ENCODE measurements at places on chromosomes 13 and 19. TPM values are rescaled to one million over a fixed set of nuclear protein-coding genes. Genes with fewer than 3 reads are reported as not detected.

The LRP3 gene
- not detected for total RNA-seq

The NALCN gene
- not detected for total RNA-seq

The PEX11G gene
- not detected for total RNA-seq

The NLRP9 gene
- total RNA-seq: not detected

The RASAL3 gene
- total RNA-seq: 52.0 TPM

The NEK5 gene
- total RNA-seq: not detected

The ZNF112 gene
- total RNA-seq: not detected

The DIRAS1 gene
- not detected for total RNA-seq

- DNase-seq: no peak
Observed at GRCh38 chr13:95434111-95434510, 118.4 kb upstream of the CLDN10 start.

- peak; percentile 31 for DNase-seq
Observed at GRCh38 chr19:27974082-27974513, 1238.9 kb downstream of the UQCRFS1 start.

GRCh38 chr13:31069808-31070534 is 91.7 kb downstream of the HSPH1 start:
- DNase-seq: no peak

- peak; percentile 86 for DNase-seq
Observed at GRCh38 chr13:30415430-30416030, 6.8 kb upstream of the UBE2L5 start.

GRCh38 chr19:570251-570686 is 2.1 kb upstream of the BSG start:
- DNase-seq: no peak

DNA sequence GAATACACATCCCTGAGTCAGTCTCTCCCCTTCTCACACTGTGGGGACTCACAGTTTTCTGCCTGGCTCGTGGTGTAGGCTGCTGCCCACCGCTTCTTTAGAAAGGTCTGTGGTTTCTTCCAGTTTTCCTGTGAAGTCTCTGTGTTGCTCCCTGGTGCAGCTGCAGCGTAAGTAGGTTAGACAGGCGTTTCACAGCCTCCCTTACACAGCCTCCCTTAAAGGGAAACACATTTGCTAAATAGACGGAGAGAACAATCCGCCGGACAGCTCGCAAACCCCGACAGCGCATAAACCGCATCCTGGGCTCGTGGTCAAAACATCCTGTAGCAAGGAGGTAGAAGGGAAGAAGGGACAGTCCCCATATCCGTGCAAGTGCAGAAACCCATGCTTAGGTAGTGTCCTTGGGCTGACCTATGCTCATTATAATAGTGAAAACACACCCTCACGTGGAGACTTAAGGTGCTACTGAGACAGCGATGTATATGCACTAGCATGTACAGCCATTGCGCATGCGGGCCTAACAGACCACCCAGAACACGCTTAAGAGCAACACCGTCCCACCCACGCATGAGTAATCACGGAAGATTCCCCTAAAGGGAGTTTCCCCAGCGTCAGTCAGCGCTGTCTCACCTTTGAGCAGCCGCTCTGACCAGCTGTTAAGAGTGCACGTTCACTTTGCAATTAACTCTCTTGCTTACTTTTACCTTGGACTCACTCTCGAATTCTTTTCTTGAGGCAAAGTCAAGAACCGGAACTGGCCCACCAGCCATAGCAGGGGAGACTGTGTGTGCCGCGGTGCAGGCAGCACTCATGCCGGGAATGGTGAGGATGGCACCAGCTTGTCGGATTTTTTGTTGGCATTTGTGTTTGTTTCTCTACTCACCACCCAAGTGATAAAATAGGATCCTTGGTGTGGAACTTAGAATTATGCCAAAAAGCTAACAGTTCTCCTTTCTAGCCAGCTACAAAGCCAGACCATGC is 16.6 kb downstream of the SIGLEC8 start:
- DNase-seq: peak; percentile 69
